Sigmoid colon (tissue), 7 donors: ENCODE measurements at places on chromosomes 11 and 22. TPM values are rescaled to one million over a fixed set of nuclear protein-coding genes. Genes with fewer than 3 reads are reported as not detected.
A peak's percentile ranks its signal among the peaks of the same experiment; 100 is the strongest.

- H3K4me1 ChIP-seq = no peaks in the 10 kb centered on the region
- no peaks in the 10 kb centered on the region for H3K36me3 ChIP-seq
- no peak overlapping the region for H3K27ac ChIP-seq
- no peak overlapping the region for H3K4me3 ChIP-seq
- H3K27me3 ChIP-seq = no peaks in the 10 kb centered on the region
Measured at GRCh38 chr11:125251956-125252355, 87.4 kb downstream of the PKNOX2 start.

- no peaks in the 10 kb centered on the region for H3K27me3 ChIP-seq
- H3K27ac ChIP-seq = no peak overlapping the region
- no peak overlapping the region for H3K4me3 ChIP-seq
- H3K36me3 ChIP-seq = no peaks in the 10 kb centered on the region
Measured at GRCh38 chr11:113287801-113288200, 26.6 kb upstream of the TTC12 start.

- peak; percentile 53 for DNase-seq
- no peaks in the 10 kb centered on the region for H3K4me1 ChIP-seq
- H3K36me3 ChIP-seq = no peaks in the 10 kb centered on the region
- no peak overlapping the region for H3K27ac ChIP-seq
Measured at GRCh38 chr11:69533296-69534165, 52.1 kb downstream of the LINC01488 start.

DNA sequence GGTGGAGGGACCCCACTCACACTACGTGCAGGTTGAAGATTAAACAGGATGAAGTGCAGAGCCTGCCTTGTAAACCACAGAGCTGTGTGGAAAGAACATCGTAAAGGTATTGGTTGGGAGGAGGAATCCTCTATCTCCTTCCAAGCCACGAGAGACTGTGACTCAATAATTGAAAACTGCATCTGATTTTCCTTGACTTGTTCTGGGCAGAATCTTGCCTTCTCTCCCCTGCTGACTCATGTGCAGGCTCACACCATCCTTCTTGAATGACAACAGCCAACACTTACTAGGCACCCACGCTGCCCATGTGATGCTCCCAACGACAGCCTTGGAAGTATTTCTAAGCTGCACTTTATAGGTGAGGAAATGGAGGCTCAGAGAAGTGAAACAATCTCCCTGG is 563.0 kb downstream of the MIAT start:
- no peaks in the 10 kb centered on the region for H3K36me3 ChIP-seq
- DNase-seq = peak; percentile 78
- peak overlapping the region; percentile 76 for H3K27ac ChIP-seq
- no peaks in the 10 kb centered on the region for H3K27me3 ChIP-seq
- H3K4me1 ChIP-seq = peaks cover 40% of the 10 kb centered on the region

- no peak overlapping the region for H3K27ac ChIP-seq
- no peaks in the 10 kb centered on the region for H3K4me1 ChIP-seq
- H3K36me3 ChIP-seq = no peaks in the 10 kb centered on the region
- H3K27me3 ChIP-seq = no peaks in the 10 kb centered on the region
- no peak for DNase-seq
Measured at GRCh38 chr11:132712466-132712865, 819.8 kb downstream of the OPCML start.

GRCh38 chr11:125532668-125533067 is 36.6 kb upstream of the FEZ1 start:
- no peaks in the 10 kb centered on the region for H3K36me3 ChIP-seq
- H3K4me3 ChIP-seq = no peak overlapping the region

GRCh38 chr11:19288256-19288655 is 47.5 kb upstream of the E2F8 start:
- H3K27me3 ChIP-seq = peaks cover 7% of the 10 kb centered on the region
- no peak for DNase-seq
- no peaks in the 10 kb centered on the region for H3K4me1 ChIP-seq

DNA sequence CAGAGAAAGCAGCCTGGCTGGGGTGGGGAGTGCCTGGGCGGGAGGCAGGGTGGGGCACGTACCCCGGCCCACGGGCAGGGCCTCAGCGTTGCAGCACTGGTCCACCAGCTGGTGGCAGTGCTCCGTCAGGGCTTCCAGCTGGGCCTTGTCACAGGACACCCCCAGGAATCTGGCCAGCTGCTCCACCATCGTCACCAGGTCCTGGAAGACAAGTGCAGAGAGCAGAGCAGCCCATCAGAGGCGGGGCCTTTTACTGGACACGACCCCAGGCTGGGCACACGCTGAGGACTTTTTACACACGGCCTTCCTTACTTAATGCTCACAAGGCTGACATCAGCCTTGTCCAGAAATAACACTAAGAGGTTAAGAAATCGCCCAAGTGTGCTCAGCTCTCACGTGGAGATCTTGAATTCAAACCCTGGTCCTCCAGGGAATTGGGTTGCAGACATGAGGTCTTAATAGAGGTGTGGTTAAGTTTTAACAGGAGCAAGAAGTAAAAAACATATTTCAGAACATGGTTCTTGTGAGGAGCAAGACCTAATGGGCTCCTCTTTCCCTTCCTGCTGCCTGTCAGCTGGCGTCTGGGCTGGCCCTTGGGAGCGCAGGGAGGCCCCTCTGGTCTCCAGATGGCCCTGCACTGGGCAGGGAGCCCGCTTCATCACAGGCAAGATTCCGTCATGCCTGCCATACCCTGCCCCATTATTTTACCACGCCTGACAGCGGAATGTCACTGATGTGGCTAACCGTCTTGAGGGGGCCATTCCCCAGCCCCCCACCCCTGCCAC is 17.1 kb upstream of the EFCAB6 start:
- H3K36me3 ChIP-seq = no peaks in the 10 kb centered on the region
- H3K4me3 ChIP-seq = no peak overlapping the region
- no peaks in the 10 kb centered on the region for H3K27me3 ChIP-seq
- peaks cover 17% of the 10 kb centered on the region for H3K4me1 ChIP-seq
- DNase-seq = peak; percentile 86

DNA sequence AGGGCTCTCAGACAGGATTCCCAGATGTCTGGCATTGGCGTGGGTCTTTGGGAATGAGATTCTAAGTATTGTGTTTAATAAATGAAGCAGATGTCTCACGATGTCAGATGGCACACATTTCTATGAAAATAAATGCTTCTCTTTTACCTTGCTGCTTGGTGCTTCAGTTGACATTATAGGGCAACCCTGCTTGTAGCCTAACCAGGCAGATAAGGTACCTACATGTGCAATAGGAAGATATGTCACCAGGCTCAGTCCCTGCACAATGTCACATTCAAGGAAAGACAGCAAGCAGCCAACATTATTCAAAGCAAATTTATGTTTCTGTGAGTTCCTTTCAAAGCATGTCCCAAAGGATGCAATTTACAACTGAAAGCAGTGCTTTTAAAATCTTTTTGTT is 43.4 kb upstream of the SYN3 start:
- H3K27ac ChIP-seq = no peak overlapping the region
- no peaks in the 10 kb centered on the region for H3K27me3 ChIP-seq
- H3K36me3 ChIP-seq = no peaks in the 10 kb centered on the region
- DNase-seq = no peak
- no peak overlapping the region for H3K4me3 ChIP-seq

DNA sequence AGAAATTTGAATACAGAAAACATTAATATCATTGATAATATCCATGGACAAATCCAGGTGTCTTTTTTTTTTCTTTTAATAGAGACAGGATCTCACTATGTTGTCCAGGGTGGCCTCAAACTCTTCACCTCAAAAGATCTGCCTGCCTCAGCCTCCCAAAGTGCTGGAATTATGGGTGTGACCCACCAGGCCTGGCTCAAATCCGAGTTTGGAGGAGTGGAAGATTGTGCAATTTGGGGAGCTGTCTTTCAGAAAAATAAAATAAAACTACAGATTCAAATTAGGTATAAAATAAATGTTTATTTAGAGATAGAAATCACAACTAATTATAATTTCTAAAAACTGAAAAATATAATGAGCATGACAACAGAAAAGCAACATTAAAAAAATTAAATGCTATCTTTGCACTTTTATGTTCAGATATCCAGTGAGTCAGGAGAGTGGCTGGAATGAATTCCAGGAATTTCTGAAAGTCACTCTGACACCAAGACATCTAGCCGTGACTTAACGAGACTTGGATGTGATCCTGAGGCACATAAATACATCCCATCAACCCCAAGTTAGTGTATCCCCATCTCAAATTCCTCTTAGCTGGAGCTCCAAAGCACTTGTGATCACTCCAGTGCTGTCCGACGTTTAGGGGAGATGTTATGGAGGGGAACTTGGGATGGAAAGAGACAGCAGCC is 128.6 kb upstream of the THY1 start:
- no peak for DNase-seq
- H3K4me3 ChIP-seq = no peak overlapping the region
- no peaks in the 10 kb centered on the region for H3K36me3 ChIP-seq
- no peaks in the 10 kb centered on the region for H3K27me3 ChIP-seq

DNA sequence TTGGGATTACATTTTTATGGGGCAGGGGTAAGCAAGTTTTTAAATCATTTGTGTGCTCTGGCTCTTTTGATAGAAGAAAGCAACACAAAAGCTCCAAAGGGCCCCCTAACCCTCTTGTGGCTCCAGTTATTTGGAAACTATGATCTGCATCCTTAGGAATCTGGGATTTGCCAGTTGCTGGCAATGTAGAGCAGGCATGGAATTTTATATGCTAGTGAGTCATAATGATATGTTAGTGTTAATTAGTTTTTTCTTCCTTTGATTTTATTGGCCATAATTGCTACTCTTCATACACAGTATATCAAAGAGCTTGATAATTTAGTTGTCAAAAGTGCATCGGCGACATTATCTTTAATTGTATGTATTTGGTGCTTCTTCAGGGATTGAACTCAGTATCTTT is 10.1 kb downstream of the RAG1 start:
- H3K4me1 ChIP-seq = peaks cover 15% of the 10 kb centered on the region
- no peaks in the 10 kb centered on the region for H3K27me3 ChIP-seq
- no peak for DNase-seq
- peak overlapping the region; percentile 40 for H3K27ac ChIP-seq
- H3K36me3 ChIP-seq = no peaks in the 10 kb centered on the region

DNA sequence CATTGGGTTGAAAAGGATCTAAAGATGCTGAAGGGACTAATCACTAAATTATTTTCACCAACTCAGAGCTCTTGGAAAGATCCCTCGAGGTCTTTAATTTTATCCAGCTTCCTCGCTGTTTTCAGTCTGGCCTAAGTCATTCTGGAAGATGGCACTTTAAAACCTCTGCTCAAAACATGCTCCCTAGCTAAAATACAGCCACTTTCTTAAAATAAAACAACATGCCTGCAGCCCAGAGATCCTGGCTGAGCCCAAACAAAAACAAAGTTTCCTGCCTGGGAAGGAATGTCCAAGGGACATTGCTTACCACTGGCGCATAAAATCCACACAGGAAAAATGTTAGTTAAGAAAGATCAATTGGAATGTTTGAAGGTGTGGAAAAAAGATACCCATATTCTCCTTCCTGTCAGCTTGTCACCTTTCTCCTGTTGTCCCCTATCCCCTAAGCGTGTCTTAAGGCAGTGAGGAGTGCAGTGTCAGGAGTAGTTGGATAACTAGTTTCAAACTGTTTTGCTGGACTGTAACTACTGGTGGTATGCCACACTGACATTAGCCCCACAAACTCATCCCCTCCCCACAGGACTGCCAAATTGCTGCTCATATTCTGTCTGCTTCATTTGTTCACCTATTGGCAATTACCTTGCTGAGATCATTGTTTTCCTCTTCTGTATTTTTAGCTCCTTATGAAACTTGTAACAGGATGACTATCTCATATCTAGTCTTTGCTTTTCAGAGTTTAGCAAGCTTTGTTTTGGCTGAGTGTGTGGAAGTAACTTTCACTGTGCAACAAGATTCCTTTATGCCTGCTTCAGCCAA is 108.3 kb upstream of the SESN3 start:
- H3K27ac ChIP-seq = peak overlapping the region; percentile 74
- no peaks in the 10 kb centered on the region for H3K27me3 ChIP-seq
- H3K36me3 ChIP-seq = no peaks in the 10 kb centered on the region
- no peaks in the 10 kb centered on the region for H3K4me1 ChIP-seq
- no peak for DNase-seq

- DNase-seq = no peak
- H3K36me3 ChIP-seq = peaks cover 67% of the 10 kb centered on the region
- H3K27ac ChIP-seq = no peak overlapping the region
- H3K27me3 ChIP-seq = no peaks in the 10 kb centered on the region
- no peaks in the 10 kb centered on the region for H3K4me1 ChIP-seq
- H3K4me3 ChIP-seq = no peak overlapping the region
Measured at GRCh38 chr22:29804985-29805384, 33.1 kb downstream of the ASCC2 start.

- no peaks in the 10 kb centered on the region for H3K27me3 ChIP-seq
- H3K4me1 ChIP-seq = peaks cover 44% of the 10 kb centered on the region
- no peaks in the 10 kb centered on the region for H3K36me3 ChIP-seq
- H3K27ac ChIP-seq = no peak overlapping the region
- no peak overlapping the region for H3K4me3 ChIP-seq
Measured at GRCh38 chr11:35104655-35105054, 34.3 kb upstream of the CD44 start.

CYP2D6 gene
- not detected for total RNA-seq

SLC6A5 gene
- total RNA-seq = not detected

MUC5AC gene
- total RNA-seq = not detected

FAM118A gene
- 58.8 TPM for total RNA-seq
